ENCODE measurements at places on chromosomes 5 and 9.

DNA sequence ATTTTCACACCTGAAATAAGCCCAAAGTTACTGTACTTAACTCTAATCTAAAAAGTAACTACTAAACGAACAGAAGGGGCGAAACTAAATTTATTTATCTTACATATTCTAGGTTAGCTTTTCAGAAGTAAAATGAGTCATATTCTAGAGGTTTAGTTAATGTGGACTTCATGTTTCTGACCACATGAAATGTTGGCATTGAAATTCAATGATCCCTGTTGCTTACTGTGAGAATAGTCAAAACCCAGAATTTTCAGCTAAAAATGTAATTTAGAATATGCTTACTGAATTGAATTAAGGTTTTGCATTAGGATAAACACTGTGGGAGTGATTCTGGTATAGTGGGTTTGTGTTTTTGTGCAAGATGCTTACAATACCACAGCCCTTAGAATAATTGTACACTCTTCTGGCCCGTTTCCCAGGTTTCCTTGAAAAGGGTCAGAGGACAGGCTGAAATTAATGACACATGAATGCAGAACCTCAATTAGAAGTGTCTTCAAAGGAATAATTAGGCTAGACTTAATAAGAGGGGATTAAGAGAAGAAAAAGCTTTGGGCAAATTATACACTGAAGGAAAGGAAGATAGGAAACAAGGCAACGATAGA lies 1.4 kb upstream of the SNX18 start:
- DNase-seq: no peak

DNA sequence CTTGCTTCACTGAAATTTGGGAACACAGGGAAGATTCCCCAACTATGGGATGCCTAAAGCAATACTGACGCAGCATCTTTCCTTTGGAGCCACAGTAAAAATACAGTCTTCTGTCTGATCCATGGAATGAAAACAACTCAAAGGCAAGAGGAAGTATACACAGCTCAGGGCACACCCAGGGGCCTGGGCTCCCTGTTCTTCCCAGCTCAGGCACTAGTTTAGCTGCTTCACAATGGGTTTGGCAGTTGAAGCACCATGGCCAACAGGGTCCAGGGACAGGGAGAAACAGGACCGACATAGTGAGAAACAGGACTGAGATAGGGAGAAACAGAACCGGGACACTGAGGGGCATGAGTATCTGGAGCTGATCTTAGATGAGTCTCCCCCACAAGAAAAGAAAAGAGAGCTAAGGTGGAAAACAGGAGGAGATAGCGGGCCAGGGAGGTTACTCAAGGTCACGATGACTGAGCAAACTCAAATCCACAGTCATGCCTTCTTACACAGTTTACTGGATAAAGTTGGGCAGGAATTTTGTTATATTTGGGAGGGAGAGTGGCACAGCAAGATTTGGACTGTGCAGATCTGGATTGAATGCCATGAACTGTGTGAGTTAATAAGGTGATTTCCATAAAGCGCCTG lies 198.8 kb downstream of the SMARCA2 start:
- DNase-seq: no peak

DNA sequence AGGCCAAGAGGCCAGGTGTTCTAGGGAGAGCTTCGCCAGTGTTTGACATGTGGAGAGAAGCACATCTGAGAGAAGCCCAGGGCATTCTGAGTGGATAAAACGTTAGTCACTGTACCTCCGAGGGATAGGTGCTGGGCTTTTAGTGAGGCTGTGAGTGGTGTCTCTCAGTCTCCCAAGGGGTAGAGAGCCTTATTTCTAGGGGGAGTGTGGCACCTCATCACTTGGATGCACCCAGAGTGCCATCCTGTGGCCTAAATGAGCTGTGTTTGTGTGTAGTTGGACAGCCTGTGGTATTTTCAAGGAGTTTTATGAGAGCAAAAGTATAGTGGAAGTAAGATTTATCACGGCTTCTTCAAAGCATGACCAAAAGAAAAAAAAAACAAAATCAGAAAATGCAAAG lies 1046.9 kb upstream of the WWC1 start:
- no peak for DNase-seq

GRCh38 chr9:37925786-37926736 lies 22.1 kb upstream of the SLC25A51 start:
- DNase-seq: no peak

DNA sequence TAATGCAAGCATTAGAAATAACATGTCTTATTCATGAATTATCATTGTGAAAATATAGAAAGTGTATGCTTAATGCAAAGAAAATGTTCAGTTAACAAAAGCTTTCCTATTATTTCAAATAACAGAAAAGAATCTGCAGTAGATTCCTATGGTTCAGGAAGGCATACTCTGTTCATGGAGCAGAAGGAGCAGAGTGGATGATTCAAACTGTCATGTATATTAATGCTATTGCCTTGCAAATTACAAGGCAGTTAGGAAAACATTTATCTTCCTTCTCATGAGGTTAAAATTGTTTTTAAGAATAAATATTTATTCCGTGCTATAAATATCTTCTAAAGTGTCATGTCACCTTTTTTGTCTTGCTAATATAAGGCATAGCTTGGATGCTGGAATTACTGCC lies 47.5 kb downstream of the PCSK1 start:
- DNase-seq: no peak

DNA sequence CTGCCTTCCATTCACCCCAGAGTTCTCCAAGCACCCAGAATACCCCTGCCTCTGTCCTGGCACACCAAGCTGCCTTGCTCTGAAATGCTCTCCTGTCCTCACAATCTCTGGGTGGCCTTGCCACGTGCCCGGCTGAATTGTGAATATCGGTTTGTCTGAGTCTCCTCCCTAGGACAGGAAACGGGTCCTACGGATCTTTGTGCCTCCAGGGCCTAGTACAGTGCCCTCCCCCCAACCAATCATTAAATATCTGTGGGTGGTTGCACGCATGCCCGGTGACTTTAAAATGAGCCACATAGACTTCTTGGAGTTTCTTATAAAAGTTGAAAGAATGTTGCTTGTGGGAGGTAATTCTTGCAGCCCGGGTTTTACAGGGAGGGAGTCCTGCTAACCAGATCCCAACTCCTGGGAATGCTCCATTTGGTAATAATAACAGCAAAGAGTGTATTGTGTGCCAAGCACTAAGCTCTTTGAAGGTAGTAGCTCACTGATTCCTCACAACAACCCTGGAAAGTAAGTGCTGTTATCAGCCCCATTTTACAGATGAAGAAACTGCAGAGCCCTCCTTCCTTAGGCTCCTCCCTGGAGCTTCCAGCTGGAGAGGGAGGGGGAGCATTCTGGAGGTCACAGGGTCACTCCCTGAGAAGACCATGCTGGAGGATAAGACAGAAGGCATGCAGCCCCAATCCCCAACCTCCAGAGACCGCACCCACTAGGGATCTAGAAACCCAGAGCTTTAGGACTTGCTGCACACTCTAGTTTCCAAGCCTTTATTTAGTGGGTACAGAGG lies 23.4 kb downstream of the URM1 start:
- DNase-seq: no peak

- no peak for DNase-seq
Observed at GRCh38 chr9:93219692-93220091, 35.8 kb downstream of the WNK2 start.

GRCh38 chr9:122619996-122620395 lies 5.5 kb downstream of the OR1Q1 start:
- no peak for DNase-seq

GRCh38 chr9:89576404-89576839 lies 28.4 kb upstream of the GADD45G start:
- no peak for DNase-seq
